ENCODE measurements at places on chromosomes 6 and 20.

- no peak for DNase-seq
Measured at GRCh38 chr6:132797951-132798868, at the start of gene SLC18B1. SLC18B1 (minus strand) TSS chr6:132798637; CDS start chr6:132798456, 181 bp downstream.

DNA sequence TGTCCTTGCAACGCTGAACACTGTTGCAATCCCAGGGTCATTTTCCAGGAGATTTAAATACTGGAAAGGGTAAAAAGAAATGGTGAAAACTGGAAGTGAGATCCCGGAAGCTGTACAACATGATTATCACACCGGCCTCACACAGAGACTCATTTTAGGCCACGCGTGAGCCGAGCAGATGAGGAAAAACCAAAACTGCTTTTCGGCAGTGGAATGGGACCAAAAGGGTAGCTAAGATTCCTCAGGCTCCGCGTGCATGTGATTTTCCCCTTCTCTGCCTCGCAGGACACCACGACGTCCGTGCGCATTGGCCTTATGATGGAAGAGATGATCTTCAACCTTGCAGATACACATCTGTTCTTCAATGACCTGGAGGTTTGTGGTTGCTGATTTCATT, 213.7 kb downstream of the ZMYND8 start:
- DNase-seq = no peak

- peak; percentile 56 for DNase-seq
Measured at GRCh38 chr20:36585410-36586125, 12.2 kb downstream of the TGIF2 start.

DNA sequence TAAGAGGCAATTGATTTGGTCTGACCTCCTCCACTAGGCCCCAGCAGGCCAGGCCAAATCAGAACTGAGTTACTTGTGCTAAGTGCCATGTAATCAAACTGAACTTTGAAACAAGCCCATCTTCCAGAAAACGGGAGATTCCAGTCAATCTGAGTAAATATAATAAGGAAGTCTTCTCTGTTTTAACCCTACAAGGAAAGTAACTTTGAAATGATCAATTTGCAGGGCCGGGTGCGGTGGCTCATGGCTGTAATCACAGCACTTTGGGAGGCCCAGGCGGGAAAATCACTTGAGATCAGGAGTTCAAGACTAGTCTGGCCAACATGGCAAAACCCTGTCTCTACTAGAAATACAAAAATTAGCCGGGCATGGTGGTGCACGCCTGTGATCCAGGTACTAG, 2.0 kb upstream of the SHLD1 start:
- no peak for DNase-seq

DNA sequence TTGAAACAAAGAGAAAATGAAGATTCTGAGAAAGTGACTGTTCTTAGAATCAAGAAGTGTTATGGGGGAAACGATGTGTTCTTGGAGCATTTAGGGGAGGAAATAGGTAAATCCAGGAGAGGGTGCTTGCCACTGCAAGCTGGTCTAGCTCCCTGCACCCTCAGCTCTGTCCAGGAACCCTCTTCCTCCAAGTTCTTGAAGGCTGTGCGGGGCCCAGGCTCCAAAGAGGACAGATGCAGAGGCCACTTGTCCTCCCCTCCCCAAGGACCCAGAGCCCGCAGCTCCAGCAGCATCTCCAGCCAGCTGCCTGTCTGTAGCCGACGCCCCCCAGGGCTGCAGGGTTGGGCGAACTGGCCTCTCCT, 87.9 kb downstream of the CDC5L start:
- no peak for DNase-seq

DNA sequence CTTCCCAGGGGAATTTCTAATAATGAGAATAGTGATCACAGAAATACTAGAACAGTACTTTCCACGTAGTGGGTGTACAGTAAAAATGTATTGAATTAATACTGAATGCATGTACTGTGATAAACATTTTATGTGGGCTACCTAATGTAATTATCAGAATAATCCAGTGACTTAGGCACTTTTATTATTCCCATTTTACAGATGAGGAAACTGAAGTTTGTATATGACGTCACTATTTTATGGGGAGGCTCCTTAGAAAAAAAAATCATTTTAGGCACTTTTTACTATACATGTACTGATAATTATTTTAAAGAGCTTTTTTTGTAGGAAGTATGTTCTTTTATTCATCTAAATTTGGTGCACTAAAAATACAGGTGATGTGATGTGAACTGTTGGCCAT, 275.6 kb upstream of the TAB2 start:
- DNase-seq = no peak

- DNase-seq = peak; percentile 58
Measured at GRCh38 chr6:13538084-13538483, 36.3 kb upstream of the SIRT5 start.

DNA sequence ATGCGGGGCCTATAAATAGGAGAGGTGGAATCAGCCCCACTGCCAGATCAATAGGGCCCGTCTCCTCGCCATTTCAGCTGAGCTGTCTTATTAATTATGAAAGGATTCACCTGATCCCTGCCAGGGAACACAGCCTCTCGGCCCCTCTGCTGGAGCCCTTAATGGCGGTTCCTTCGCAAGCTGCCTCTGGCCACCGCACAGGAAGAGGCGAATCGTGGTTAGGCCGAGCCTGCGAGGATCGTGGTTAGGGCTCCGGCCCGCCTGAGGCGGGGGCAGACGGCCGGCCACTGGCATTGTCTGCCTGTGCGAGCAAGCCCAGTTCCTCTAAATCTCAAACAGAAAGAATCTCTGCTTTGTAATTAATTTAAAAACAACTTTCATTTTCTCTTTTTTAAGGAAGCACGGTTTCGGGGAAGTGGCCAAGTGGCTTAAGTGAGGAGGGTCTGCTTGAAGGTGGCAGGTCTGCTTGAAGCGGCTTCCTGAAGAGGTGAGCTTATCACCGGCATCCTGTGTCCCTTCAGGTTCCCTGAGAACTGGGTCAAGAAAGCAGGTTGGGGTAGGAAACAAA, 9.2 kb downstream of the NRN1 start:
- no peak for DNase-seq

DNA sequence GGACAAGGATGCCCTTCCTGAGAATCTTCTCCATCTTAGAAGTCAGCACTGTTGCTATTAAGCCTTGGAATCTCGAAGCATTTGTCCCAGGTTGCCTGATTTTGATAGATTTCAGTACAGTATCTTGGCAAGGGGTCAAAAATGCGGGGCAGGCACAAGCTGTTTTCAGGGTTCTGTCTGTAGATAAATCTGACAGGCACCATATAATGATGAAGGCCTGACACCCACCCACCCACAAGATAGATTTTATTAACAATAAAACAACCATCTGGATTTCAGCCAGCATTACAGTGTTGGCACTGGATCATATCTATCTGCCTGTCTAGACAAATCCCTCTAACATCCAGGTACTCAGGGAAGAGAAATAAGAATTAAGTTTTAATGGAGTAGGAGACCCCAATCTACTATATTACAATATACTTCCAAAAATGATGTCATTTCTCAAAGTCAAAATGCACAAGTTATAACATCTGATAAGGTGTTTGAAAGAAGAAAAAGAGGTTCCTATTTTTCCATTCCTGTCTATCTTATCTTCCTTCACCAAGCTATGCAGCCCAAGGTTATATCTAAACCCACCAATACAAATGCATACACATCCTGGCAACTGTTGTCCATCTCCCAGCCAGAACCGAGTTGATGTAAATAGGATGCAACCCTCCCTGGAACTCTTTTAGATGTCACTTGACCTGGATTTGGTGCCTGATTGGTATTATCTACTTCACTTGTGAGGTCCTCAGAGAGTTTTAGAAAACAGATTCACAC, 10.7 kb downstream of the NEDD9 start:
- no peak for DNase-seq
